NCI-H345 (cell line): ENCODE measurements at places on chromosomes 3 and 15.
A peak's percentile ranks its signal among the peaks of the same experiment; 100 is the strongest.

DNA sequence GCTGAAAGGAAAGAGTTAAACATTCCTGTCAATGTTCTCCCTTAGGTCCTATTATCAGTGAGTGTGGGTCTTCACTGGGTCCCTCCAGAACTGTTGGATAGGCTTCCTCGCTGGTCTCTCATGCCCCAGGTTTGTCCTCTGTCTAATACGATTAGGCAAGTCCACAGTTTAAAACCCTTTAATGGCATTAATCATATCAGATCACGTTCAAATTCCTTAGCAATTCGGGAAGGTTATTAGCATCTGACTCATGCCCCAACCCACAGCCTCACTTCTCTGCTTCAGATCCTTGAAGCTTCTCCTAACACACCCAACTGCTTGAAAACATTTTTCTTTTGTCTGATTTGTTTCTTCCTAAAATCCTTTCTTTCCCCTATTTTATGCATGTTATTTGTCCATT, 224.3 kb upstream of the ATP10A start:
- DNase-seq, result no peak

DNA sequence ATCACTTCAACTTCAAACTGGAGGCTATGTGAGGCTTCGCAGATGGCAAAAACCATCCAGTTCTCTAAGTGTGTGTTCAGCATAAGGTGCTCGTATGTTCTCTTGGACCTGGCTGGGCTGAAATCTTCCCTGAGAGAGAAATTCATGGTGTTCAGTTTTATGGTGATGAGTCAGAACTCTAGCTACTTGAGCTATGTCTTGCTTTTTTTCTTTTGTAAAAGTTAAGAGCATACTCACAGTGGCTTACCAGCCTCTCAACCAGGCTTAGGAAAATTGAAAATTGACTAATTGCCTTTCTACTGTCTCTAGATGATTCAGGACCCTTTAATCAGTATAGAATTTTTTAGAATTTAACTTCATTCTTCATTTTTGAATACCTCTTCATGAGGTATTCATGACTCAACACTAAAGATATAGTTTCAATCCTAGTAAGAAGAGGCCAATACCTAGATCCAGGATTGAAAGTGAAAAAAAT, 617.5 kb downstream of the TBL1XR1 start:
- no peak for DNase-seq

DNA sequence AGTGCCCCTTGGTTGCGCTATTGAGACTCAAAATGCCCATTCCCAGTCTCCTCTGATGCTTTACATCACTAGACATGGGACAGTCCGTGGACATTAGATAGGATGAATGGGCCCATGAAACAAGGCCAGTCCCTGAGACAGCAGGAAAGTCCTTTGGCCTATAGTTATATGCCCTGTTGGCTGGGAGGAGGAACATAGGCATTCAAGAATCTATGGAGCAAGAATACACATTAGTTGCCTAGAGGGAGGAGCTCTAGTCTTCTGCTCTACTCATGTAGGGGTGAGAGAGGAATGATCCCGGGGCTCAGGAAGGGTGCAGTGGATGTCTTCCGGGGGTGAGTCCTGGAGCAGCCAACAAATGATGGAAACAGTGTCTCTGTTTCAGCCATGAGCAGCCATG, 58.0 kb upstream of the LRTM1 start:
- no peak for DNase-seq

DNA sequence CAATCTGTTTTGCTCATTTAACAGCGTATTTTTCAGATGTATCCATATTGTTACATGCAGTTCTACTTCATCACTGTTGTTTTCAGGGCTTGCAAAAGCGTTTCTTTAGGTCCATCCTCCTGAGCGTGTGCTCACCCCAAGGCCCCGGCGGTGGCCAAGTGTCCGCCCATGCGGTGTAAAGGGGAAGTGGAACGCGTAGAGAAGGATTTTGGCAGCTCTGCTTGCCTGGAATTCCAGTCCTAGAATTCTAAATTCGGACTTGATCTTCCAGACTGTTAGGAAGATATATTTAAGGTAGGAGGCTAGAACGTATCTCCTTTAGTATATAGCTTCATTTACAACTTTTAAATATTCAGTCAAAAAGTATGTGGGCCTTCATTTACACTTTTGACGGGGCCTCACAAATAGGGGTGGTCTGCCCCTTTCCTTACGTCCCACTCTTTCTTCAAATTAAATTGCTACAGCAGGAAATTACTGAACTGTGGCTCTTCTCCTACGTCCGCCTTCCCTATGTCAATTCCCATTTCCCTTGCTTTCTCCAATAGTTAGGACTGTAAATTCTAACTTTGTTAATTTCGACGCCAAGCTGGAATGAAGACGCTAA, 609 bp upstream of the TBC1D23 start:
- peak; percentile 14 for DNase-seq
